ENCODE measurements at places on chromosomes 13 and 19. TPM values are rescaled to one million over a fixed set of nuclear protein-coding genes. Genes with fewer than 3 reads are reported as not detected.

Gene COL4A2
- 356 TPM for total RNA-seq

Gene C13orf42
- not detected for total RNA-seq

Gene PDX1
- not detected for total RNA-seq

Gene ZNF724
- 0.55 TPM for total RNA-seq

Gene PTPRH
- total RNA-seq, result 2.1 TPM

Gene SOHLH2
- total RNA-seq, result 6.1 TPM

Gene SLC6A16
- total RNA-seq, result 1.1 TPM

Gene CYP4F3
- not detected for total RNA-seq

Gene PNKP
- 28.2 TPM for total RNA-seq

Gene FUT6
- not detected for total RNA-seq

Gene NLRP4
- not detected for total RNA-seq

Gene ZNF568
- 14.1 TPM for total RNA-seq

Gene ZNF112
- total RNA-seq, result 4.6 TPM

Gene CEACAM3
- not detected for total RNA-seq

Gene DNAAF3
- total RNA-seq, result not detected

Gene TSHZ3
- total RNA-seq, result 23.9 TPM

Gene UGGT2
- 40.2 TPM for total RNA-seq

Gene ZNF701
- total RNA-seq, result 22.4 TPM

Gene VWA8
- total RNA-seq, result 24.7 TPM

Gene ACP7
- total RNA-seq, result not detected

Gene CLPTM1
- total RNA-seq, result 31.6 TPM

Gene HMGB1
- 212 TPM for total RNA-seq

Gene MED26
- 6.5 TPM for total RNA-seq

Gene PSG1
- not detected for total RNA-seq

Gene TRIP10
- 97.6 TPM for total RNA-seq

Gene TUBA3C
- not detected for total RNA-seq

Gene CGB7
- total RNA-seq, result not detected

Gene PRR22
- 1.1 TPM for total RNA-seq

Gene SPTBN4
- 5.0 TPM for total RNA-seq

Gene FUT2
- total RNA-seq, result not detected

Gene SERP2
- total RNA-seq, result 7.7 TPM

Gene GNG7
- 8.0 TPM for total RNA-seq

Gene CC2D1A
- 16.9 TPM for total RNA-seq
